ENCODE measurements at places on chromosomes 7 and 10.

- DNase-seq, result peak; percentile 57
Measured at GRCh38 chr7:51315393-51316261, 982 bp downstream of the COBL start.

DNA sequence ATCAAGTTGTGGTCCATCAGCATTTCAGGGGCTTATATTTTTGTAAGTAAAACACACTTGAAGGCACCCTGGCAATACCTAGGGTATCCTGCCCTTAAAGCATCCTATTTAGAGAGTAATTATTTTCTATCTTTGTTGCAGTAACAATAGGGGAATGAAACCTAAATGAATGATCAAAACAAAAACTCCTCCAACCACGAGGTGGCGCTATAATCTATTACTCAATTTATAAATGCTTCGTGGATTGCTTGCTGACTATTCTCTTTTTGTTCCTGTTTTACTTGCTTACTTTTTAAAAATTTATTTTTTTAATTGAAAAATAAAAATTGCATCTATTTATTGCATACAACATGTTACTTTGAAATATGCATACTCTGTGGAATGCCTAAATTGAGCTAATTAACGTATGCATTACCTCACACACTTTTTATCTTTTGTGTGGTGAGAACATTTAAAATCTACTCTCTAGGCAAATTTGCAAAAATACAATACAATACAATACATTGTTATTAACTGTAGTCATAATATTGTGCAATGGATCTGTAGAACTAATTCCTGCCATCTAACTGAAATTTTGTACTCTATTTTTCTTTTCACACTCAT is 147.7 kb upstream of the BMPER start:
- DNase-seq, result no peak

- DNase-seq, result no peak
Measured at GRCh38 chr7:34839645-34840044, 181.6 kb downstream of the NPSR1 start.

DNA sequence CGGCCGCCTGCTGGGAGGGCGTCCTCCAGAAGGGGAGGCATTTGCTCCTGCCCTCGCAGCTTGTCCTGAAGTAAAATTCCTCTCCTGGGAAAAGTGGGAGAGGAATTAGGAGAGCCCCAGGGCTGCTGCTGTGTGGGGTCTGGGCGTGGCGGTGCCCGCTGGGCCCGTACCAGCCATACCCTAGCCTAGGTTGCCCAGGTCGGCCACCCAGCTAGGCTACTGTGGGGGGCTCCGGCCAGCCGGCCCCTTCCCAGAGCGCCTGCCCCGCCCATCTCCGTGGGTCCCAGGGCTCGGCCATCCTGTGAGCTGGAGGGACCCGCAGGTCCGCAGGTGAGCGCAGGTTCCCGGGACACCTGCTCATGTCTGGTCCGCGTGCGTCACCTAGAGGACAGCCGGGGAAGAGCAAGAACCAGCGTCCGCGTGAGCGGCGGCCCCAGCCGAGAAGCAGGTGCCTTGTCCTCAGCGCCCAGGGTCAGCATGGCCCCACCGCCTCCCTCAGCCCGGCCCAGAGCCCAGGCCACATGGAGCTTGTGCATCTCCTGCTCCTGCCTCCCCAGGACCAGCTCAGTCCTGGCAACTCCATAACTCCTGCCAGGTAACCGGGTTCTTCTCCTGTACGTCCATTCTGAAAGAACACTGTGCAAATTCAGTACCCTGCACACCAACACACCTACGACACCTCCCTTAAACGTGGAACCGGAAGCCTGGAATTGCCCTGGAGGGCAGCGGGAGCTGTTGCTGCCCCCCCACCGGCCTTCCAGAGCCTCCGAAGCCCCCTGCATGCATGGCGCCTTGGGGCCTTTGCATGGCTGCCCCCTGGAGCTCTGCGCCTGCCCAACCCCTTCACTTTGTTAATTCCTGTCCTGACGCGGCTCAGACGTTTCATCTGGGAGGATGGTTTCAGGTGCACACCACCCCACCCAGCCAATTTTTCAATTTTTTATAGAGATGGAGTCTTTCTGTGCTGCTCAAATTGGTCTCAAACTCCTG is 22.8 kb upstream of the FOXL3 start:
- no peak for DNase-seq

- no peak for DNase-seq
Measured at GRCh38 chr10:33132626-33133025, 174.6 kb upstream of the ITGB1 start.

GRCh38 chr7:50293509-50294179 is 10.9 kb upstream of the IKZF1 start:
- DNase-seq, result no peak

DNA sequence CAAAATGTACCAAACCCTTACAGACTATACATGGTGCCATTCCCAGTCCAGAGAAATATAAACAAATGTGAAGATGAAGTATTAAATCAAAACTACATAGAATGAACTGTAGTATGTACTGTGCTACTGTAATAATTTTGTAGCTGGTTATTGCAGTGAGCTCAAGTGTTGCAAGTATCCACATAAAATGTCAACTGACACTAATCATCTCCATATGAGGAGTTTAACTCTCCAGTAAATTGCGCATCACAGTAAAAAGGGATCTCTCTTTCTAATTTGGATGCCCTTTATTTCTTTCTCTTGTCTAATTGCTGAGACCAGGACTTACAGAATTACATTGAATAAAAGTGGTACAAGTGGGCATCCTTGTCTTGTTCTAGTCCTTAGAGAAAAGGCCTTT is 165.5 kb downstream of the CPED1 start:
- DNase-seq, result no peak
